ENCODE measurements at places on chromosomes 5 and 9.

- DNase-seq = no peak
Observed at GRCh38 chr9:5549658-5550650, 39.6 kb downstream of the PDCD1LG2 start.

DNA sequence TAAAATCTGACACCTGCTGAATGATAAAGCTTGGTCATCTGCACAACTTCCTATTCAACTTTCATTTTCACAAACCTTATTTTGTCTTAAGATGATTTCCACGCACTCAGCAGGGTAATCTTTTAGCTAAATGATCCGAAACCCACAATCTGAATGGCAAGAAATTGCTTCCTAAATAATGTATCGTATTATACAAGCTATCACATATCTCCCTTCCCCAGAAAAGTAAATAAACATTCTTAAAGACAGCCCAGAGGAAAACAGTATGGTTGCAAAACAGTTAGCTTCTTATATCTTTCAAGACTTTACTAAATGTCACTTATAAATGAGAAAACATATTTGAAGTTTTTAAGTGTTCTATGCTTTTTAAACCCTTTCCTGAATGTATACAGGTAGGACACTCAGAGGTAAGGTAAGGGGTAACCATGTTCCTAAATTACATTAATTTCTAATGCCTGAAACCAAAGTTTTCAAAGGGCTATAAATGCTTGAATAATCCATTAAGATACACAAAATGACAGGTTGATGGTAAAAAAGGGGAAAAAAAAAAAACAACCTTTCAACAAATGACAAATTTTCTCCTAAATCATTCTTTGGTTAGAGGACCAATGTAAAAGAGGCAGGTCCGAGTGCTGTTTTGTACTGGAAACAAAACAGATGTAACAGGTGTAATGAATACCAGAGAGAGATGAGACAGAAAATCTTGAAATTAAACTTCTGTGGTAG lies 36.3 kb downstream of the ELAVL2 start:
- no peak for DNase-seq

DNA sequence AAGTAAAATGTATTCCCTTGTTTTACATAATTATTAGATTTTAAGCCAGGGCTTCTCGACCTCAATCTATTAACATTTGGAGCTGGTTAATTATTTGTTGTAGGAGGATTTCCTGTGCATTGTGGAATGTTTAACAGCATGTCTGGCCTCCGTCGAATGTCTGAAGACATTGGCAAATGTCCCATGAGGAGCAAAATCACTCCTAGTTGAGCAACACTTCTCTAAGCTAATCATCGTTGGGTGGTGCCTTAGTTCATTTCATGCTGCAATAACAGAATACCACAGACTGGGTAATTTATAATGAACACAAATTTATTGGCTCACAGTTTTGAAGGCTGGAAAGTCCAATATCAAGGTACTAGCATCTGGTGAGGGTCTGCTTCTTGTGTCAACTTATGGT lies 13.4 kb upstream of the VPS13A start:
- no peak for DNase-seq

DNA sequence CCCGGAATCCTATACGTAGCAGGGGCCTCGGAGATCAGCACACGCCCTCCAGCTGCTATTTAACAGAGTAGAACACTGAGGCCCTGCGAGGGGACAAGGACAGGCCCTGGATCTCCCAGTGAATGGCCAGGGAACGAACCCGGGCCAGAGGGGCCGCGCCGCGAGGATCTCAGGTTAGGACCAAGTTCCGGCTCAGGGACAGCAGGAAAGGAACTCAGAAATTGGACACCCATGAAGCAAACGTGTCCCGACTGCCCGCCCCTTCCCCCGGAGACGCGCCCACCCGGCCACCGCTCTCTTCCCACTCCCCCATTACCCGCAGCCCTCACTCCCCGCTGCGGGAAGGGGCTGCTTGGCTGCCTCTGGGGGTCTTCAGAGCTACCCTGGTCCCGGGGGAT lies 1.0 kb upstream of the FOXE1 start:
- no peak for DNase-seq

- DNase-seq = no peak
Observed at GRCh38 chr9:93264338-93265125, 80.6 kb downstream of the WNK2 start.

DNA sequence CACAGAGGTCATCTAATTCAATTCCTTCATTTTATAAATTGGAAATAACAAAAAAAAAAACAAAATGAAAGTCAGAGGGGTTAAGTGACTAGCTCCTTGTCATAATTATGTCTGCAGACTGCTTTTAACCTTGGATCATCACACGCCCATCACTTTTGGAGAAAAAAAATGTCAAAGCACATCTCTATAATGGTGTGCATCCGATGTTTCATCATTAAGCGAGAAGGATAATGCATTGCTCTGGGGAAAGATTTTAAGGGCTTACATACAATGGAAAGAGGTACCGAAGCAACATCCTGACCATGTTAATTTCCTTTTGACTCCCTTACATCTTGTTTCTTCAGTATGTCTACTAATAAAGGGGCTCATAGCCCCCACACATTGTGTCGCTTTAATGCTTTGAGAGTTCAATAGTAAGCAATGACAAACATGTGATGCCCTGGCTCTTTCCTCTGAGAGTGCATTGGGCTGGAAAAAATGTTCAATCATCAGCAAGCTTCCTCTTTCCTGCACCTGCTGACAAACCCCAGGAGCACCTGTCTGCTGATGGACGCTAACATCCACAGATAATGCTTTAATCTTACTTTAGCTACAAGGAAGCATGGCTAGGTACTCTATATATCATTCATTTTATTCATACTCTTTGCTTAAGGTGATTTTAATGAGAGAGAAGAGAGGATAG lies 242.2 kb downstream of the SMARCA2 start:
- no peak for DNase-seq

Data from NK-92 treated with Interleukin-12 subunit alpha and Interleukin-12 subunit beta, amount 100 ng/mL, for 24 hours (cell line).